ENCODE measurements at places on chromosomes 13 and 19.

GRCh38 chr19:50490411-50490811, 13.8 kb upstream of the GARIN5A start:
- no peak for DNase-seq

DNA sequence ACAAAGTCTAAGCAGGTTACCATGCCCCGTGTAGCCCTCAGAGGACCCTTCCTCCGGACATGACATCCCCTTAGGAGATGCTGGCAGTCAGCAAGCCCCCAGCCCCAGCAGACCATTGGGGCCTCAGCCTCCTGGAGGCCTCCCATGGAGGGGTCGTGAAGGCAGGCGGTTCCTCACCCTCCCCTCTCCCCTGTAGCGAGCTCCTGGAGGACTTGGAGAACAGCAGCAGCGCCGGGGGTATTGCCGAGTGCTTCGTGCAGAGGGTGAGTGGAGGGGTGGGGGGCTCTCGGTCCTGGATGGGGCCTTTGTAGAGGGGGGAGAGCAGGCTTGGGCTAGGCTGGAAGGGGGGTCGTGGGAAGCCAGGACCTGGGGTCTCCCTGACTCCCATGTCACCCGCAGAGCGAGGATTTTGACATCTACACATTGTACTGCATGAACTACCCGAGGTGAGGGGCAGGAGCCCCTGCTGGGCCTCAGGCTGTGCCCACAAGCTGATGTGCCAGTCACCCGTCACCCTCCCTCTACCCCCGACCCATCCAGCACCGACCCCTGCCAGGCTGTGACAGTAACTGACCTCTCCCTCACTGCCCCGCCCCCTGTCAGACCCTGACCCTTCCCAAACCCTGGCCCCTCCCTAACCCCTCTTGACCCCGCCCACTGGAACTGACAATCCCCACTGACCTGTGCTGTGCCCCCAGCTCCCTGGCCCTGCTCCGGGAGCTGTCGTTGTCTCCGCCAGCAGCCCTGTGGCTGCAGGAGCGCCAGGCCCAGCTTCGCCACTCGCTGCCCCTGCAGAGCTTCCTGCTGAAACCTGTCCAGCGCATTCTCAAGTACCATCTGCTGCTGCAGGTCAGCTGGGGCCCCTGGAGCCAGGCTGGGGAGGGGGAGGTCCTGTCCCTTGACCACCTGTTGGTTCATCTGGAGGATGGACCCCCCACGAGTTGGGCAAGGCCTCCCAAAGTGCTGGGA, 4.0 kb downstream of the PLEKHG2 start:
- DNase-seq: no peak

DNA sequence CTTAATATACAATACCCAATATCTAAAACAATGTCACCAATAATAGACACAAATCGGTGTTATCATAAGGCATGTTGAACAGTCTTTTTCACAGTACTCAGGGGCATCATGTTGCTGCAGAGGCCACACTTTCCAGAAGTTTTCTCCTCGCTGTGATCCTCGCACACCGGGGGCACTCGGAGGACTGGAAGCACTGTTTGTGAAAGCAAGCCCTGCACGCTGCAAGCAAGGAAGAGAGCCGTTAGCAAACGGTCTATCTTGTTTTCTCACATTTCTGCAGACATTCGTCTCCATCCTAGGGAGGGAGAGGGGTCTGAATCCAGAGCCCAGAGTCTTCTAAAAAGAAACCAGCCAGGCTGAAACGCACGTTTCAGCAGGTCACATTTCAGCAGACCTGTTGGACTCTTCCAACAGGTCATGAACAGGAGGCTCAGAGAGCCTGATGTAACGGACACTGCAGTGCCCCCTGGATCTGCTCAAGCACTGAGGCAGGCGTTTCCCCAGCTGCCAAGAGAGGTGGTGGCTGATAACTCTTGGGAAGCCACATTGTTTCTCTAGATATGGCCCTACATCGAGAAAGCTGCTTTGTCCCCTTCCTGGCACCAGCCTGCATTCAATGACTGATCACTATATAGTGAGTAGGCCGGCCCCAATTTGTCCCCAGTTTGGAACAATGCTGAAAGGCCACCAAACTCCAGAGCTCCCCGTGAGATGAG, 43.6 kb downstream of the RUBCNL start:
- DNase-seq: no peak

DNA sequence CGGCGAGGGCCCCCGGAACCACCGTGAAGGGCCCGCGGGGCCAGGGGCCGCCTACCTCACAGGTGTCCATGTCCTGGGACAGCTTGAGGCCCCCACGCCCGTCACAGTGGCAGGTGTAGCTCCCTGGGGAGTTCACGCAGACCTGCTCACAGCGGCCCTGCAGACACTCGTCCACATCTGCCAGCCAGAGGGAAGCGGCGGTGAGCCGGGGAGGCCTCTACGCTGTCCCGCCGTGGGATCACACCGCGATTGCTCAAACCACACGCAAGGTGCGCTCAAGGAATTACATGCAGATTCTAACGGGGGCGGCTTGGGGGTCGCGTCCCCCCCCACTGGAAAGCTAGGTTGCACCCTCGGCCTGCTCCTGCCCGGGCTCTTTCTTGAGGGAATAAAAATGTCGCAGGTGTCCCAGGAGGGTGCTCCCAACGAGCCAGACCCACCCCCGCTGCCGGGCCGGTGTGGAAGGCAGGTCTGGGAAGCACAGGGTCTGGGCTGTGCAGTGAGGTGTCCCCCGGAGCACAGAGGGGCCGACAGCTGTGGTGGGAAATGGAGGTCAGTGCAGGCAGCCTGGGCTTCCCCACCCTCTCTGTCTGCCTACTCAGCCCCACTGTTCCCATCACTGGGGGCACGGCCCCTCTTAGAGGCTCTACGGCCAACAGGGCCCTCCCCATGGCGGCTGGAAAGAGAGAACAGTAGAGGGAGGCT, 29.2 kb downstream of the GAS6 start:
- no peak for DNase-seq
